ENCODE measurements at places on chromosomes 1 and 21.
A peak's percentile ranks its signal among the peaks of the same experiment; 100 is the strongest.

GRCh38 chr1:185338719-185339622 is 21.9 kb upstream of the IVNS1ABP start:
- no peak for DNase-seq

- DNase-seq, result peak; percentile 61
Observed at GRCh38 chr1:153494976-153495535, 34.6 kb upstream of the S100A7 start.

GRCh38 chr1:175933801-175934200 is 190.4 kb upstream of the TNR start:
- DNase-seq, result no peak

GRCh38 chr1:67724928-67725560 is 40.0 kb downstream of the GADD45A start:
- no peak for DNase-seq

- no peak for DNase-seq
Observed at GRCh38 chr1:234915924-234916675, 212.5 kb downstream of the TOMM20 start.

GRCh38 chr1:229641306-229641705 is 15.3 kb downstream of the URB2 start:
- DNase-seq, result no peak

DNA sequence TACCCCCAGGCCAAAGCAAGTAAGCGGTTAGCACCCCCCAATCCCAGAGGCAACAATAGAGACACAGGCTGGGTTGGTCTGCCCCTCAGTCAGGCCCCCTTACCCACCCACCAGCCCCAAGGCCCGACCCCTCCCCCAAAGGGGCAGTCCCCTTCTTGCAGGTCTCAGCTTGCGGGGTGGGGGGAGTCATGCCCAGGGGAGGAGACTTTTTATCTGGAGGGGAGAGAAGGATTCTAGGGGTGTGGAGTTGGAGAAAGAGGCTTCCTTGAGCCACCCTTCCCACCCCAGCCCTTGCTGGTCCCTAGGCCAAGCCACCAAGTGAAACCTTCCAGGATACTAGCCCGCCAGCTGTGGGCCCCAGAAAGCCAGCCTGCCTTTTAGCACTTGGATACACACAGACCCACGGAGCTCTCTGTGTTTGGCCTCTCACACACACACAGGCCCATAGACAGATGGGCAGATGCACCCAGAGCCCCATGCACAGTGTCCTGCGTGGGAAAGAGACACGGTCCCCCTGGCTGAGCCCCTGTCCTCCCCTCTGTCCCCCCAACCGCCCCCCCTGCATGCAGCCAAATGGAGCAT is 7.1 kb downstream of the TMEM54 start:
- DNase-seq, result no peak

- DNase-seq, result no peak
Observed at GRCh38 chr1:48596046-48596445, 124.0 kb upstream of the SPATA6 start.

GRCh38 chr1:202201266-202201665 is 7.7 kb downstream of the LGR6 start:
- no peak for DNase-seq

- DNase-seq, result no peak
Observed at GRCh38 chr1:111213412-111213811, 13.0 kb upstream of the DENND2D start.

DNA sequence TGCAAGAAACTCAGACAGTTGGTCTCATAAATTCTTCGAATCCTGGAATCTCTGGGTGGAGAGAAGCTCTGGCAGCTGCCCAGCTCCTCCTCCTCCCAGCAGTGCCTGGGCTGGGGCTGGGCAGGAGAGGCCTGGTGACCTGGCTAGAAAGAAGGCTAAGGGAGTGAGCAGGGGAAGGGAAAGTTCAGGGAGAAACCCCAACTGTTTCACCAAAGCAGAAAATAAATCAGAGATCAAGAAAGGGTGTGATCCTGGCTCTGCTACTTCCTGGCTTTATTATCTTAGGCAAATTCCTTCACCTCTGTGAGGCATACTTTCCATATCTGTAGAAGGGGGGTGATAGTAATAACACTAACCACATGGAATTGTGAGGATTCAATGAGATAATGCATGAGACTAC is 8.8 kb upstream of the COL16A1 start:
- no peak for DNase-seq

GRCh38 chr1:12372180-12372579 is 142.3 kb downstream of the VPS13D start:
- no peak for DNase-seq

- no peak for DNase-seq
Observed at GRCh38 chr1:7491818-7492173, 279.3 kb upstream of the VAMP3 start.

GRCh38 chr1:116224561-116224960 is 113.4 kb downstream of the MAB21L3 start:
- no peak for DNase-seq

DNA sequence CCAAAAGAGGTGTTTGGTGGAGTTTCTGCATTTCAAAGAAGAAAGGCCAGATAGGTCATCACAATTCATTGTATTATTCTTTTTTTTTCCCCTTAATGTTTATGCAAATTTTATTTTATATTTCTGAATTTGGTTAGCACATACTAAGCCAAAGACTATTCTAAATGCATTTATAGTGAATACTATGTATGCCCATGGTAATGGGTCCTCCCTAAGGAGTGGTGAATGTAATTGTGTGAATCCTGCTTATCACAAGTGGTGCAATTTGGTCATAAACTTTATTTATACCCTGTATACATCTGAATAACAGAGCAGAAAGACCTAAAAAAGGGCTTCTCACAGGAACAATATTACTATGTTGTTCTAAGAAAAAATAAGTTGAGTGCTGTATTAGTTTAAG is 99.1 kb downstream of the CD247 start:
- no peak for DNase-seq

DNA sequence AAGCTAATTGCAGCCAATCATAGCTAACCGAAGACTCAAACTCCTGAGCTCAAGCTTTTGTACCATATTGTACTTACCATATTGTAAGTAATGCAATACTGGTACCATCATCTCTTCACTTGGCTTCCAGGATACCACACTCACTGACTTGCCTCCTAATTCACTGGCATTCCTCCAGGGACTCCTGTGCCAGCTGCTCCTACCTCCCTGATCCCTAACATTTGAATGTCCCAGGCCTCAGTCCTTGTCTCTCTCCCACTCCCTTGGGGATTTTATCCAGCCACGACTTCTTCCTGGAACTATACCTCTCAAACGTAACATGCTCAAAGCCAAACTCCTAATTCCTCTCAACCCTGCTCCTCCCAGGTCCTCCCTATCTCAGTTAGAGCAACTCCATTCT is 33.8 kb downstream of the USP48 start:
- DNase-seq, result no peak

DNA sequence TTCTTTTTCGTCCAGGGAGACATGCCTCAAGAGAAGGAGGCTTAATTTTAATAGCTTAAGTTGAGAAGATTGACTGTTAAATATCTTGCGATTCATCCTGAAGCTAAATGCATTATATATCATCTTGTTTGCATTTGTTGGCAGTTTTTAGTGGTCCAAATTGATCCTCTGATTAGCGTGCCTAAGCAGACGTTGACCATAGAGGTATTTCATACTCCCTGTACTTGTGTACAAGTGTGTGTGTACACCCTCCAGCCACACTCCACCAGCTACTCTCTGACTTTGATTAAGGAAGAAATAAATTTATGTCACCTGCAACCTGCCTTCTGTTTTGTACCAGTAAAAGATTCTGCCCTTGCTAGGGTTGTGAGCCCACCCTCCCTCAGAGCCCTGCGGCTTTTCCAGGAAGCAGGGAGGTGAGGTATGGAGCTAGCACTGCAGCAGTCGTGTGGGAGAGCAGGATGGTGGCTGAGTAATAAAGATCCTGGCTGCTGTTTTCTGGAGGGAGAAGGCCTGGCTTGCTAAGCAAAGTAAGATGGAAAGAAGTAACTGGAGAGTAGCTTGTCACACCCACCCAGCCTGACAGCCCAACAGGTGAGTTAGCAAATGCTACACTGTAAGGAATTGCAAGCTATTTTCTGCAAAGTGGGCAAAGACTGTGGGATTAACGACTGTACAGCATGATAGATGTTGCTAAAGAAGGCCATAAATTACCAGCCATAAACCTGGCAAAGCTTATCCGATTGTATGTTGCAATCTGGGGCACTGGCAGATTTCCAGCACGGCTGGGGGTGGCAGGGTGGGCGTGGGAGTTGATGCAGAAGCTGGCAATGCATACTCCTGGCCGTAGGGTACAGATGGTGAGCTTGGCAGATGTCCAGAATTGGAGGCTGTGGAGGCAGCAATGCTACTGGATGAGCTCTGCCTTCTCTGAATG is 170.2 kb downstream of the TNR start:
- DNase-seq, result no peak

DNA sequence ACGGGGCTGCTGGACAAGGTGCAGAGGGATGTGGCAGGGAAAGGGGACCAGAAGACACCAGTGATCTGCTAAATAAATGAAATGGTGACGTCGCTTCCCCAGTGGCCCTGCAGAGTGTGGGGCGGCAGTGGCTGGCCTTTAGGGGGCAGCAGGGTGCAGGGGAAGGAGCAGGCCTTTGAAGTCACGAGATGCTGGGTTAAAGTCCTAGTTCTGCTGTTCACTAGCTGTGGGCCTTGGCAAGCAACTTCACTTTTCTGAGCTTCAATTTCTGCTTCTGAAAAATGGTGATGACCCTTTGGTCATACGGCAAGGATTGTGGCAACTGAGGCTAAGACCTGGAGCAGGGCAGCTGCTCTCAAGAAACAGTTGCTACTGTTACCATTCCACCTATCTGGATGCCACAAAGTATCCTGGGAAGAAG is 9.2 kb upstream of the GALE start:
- DNase-seq, result peak; percentile 65

DNA sequence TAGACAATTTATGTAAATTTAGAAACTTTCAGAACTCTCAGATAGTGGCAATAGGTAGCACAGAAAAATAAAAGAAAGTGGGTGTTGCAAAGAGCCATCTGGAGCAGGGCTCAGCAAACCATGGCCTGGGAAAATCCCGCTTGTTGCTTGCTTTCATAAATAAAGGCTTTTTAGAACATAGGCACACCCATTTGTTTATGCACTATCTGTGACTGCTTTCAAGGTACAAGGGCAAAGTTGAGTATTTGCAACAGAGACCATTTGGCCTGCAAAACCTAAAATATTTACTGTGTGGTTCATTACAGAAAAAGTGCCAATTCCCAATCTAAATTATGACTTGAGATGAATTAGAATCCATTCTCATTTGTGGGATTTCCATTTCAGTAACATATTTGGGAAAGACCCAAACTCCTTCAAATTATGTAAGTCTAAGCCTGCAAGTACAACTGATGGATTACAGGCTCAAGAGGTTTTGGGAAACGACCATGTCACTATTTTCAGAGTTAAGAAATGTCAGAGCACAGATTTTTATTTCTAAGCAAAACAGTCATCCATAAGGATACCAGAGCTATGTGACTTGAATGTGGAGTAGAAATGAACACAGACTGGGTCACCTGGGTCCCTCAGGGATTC is 43.5 kb upstream of the DPT start:
- DNase-seq, result no peak

- DNase-seq, result no peak
Observed at GRCh38 chr1:206951318-206952100, 5.2 kb upstream of the PIGR start.

DNA sequence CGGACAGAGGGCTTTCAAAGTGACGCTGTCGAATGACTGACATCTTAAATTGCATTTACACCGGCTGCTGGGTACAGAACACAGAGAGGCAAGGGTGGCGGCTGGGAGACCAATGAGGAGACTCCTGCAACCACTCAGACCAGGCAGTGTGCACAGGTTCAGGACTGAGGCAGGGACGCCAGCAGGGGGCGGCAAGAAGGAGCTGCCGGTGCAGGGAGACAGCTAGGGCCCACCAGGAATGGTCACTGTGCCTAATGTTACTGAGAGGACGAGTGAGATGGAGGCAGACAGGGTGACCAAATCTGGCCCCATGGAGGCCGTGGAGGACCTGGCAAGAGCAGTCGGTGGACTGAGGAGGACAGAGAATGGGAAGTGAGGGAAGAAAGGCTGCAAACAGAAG is 23.5 kb downstream of the GLIS1 start:
- DNase-seq, result no peak

GRCh38 chr1:83742446-83742845 is 256.5 kb downstream of the TTLL7 start:
- no peak for DNase-seq

GRCh38 chr1:24720152-24720551 is 25.1 kb upstream of the CLIC4 start:
- DNase-seq, result no peak

GRCh38 chr1:58994664-58995063 is 210.8 kb upstream of the JUN start:
- no peak for DNase-seq

- no peak for DNase-seq
Observed at GRCh38 chr1:26771643-26772321, 16.0 kb upstream of the PIGV start.
